ENCODE measurements at places on chromosomes 13 and 19. TPM values are rescaled to one million over a fixed set of nuclear protein-coding genes. Genes with fewer than 3 reads are reported as not detected.
A peak's percentile ranks its signal among the peaks of the same experiment; 100 is the strongest.

GRCh38 chr19:48646001-48646721 lies at the start of gene CA11:
Gene CA11, minus strand, starts transcription at chr19:48646187. Its CDS starts 555 bp downstream, at chr19:48645632.
- peak; percentile 98 for DNase-seq

GRCh38 chr19:18281082-18282020 lies at the start of gene JUND:
Gene JUND, minus strand, starts transcription at chr19:18281622. Its CDS starts 138 bp downstream, at chr19:18281484.
- peak; percentile 99 for DNase-seq

- DNase-seq, result no peak
Measured at GRCh38 chr19:7250057-7250596, 44.1 kb downstream of the INSR start.

DNA sequence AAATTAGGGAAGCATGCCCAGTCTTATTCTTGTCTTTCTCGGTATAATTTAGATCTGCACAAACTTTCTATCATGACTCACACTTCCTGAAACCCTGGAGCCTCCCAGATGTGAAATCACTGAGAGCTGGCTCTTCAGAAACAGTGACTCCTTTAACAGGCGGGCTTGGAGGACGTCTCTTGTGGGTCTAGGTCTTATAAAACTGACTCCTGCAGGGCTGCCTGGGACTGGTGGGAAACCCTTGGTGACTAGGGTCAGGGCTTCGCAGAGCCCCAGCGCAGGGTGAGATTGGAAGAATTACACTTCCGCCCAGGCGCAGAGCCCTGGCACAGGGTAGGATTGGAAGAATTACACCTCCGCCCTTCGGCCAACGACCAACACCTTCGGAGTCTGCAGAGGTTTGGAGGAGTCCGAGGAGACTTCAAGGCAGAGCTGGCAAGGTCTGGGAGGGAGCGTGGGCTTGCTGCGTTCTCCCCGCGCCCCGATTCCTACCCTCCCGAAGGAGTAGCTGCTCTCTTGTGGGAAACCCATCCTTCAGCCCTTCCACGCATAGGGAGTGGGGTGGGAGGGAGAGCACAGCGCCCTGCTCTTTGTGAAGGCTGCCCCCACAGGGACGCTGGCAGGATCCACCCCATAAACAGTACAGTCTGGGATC lies 43.4 kb upstream of the MAP3K10 start:
- no peak for DNase-seq

GRCh38 chr13:108787700-108788414 lies 158.4 kb downstream of the MYO16 start:
- no peak for DNase-seq

IGFL3 gene
- total RNA-seq, result not detected

ZNF724 gene
- total RNA-seq, result 46.8 TPM

GRCh38 chr13:38914070-38914469 lies 76.6 kb downstream of the STOML3 start:
- no peak for DNase-seq

- no peak for DNase-seq
Measured at GRCh38 chr13:73717632-73718031, 416.6 kb downstream of the KLF12 start.

DOCK9 gene
- total RNA-seq, result 7.7 TPM

GRCh38 chr13:76868371-76868770 lies 17.8 kb downstream of the KCTD12 start:
- DNase-seq, result no peak

DNA sequence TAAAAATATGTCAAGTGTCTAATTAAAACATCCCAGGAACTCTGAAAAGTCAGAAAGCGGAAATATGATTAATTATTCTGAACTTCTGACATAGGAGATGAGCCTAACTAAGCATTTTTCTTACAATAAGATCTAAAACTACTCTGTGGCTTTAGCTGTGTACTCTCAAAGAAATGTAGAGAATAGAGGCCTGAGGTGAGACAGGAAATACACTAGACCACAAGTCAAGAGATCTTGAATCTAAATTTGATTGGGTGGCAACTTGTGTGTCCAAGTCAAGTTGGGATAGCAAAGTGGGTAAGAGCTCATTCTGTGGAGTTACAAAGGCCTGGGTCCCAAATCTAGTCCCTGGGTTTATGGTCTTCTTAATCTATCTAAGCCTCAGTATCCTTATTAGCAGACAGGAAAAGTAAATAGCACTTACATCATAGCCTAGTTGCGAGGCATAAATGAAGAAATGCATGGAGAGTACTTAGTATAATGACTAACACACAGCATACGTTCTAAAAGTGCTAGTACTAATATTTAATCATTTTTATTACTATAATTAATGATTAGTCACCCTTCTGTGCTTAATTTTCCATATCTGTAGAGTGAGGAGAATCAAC lies 9.4 kb upstream of the LRRC63 start:
- no peak for DNase-seq

DNA sequence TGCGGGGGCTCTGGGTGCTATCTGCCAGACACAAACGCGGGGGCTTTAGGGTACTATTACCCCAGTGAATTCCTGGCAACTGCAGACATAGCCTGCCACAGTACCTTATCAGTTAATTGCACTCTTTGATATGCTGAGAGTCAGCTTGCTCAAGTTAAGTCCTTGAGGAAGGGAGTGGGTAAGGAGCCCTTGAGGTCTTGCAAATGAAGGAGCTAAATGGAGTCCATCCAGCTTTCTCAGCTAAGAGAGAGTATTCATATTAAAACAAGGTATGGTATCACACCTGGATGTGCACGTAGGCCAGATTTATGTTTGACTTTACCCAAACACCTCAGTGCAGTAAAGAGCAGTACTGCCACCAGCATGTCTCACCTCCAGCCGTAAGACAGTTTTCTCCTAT lies 11.5 kb upstream of the ZNF606 start:
- no peak for DNase-seq

- DNase-seq, result peak; percentile 72
Measured at GRCh38 chr19:44904426-44904994, 1.1 kb upstream of the APOE start.

ISYNA1 gene
- 183 TPM for total RNA-seq

DNA sequence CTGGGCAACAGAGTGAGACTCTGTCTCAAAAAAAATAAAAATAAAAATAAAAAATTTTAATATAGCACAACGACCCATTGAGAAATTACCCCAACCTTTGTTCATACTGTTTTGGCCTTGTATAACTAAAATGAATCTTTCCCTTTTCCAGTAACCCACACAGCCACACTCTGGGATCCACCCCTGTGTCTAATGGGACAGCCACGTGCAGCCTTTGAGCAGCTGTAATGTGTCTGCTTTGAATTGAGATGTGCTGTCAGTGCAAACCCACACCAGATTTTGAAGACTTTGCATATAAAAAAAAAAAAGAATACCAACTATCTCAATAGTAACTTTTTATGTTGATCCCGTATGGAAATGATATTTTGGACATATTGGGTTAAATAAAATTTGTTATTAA lies 112.7 kb upstream of the UBL3 start:
- no peak for DNase-seq

DNA sequence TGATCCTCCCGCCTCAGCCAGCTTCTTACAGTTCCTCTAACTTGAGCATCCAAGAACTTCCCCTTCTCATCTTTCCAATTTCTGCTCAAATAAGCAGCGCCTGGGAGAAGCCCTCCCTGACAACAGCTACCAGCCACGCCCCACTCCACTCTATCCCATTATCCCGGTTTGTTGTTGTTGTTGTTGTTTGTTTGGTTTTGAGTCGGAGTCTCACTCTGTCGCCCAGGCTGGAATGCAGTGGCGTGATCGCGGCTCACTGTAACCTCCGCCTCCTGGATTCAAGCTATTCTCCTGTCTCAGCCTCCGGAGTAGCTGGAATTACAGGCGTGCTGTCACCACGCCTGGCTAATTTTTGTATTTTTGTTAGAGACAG lies 822 bp upstream of the PTPRS start:
- peak; percentile 21 for DNase-seq

Data from H7 (cell line).